Brain (organoid and tissue), 16 donors: ENCODE measurements at places on chromosomes 7 and 10. TPM values are rescaled to one million over a fixed set of nuclear protein-coding genes. Genes with fewer than 3 reads are reported as not detected.

- no peak for DNase-seq
Observed at GRCh38 chr7:148866362-148866761, 17.7 kb downstream of the EZH2 start.

- no peak for DNase-seq
Observed at GRCh38 chr10:131785121-131785460, 115.7 kb upstream of the PPP2R2D start.

DNA sequence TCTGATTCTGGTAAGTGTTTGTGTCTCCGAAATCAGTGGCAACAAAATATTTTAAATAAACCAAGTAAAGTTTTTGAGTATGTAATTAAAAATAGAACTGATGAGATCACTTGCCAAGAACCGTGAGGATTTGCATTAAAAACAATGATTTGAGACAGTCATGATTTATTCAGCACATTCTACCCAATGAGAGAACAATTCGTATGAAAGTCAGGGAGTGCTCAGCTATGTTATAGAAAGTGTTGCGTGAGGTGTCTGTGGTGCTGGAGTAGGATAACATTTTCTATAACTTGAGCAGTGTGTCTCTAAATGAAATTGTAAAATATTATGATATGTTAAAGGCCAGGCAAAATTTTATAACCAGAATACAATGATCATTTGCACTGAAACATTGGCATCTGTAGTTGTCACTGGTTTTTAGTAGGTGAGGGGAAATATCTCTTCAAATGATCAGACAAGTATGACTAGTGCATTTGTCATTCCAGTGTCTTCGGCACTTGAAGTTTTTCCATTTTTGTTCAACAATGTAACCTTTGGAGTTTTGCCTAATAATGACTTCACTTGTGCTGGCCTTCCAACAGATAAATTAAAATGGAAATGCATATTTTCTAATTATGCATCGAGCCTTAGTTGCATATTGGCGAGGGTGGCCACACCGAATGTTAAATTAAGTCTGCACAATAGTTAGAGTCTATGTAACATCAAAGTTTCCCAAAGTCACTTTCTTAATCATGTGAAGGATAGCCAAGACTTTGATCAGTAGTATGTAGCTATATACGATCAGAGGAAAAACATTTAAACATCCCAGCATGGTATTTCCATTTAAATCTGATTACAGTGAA is 335.9 kb downstream of the GFRA1 start:
- no peak for DNase-seq

DNA sequence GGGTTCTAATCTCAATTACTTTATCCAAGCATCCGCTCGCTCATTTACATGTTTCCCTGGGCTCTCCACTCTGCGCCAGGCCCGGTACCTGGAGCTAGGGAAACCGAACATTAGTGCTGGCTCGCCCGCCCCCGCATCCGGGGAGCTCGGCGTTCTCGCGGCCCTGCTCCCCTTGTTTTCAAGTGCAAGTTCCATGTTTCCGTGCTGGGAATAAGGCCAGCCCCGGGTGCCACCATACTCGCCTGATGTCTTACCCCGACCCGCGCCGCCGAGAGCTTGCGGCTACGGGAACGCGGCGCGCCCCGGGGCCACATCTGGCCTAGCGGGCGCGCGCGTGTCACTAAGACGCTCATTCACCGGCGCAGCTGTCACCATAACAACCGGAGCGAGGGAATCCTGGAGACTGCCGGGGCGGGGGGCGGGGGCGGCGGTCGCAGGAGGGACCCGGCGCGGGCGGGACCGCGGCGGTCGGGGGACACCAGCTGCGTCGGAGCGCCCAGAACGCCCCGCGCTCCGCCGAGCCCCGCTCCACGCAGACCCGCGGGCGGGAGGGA is at the start of gene NEURL1:
Gene NEURL1, plus strand, starts transcription at position 344 of the 554 bp plus-strand sequence. CDS start 683 bp downstream, outside the sequence.
- peak; percentile 89 for DNase-seq

ADIRF gene
- 84.5 TPM for polyA plus RNA-seq

SKAP2 gene
- 27.1 TPM for polyA plus RNA-seq
